ENCODE measurements at places on chromosomes 16 and 17.

- no peak for ATAC-seq
- H3K36me3 ChIP-seq, result peaks cover 98% of the 10 kb centered on the region
- no peak overlapping the region for H3K27ac ChIP-seq
- no peak overlapping the region for H3K4me3 ChIP-seq
- no peaks in the 10 kb centered on the region for H3K27me3 ChIP-seq
- H3K4me1 ChIP-seq, result no peaks in the 10 kb centered on the region
Measured at GRCh38 chr17:67115401-67115800, 71.0 kb downstream of the CACNG1 start.

DNA sequence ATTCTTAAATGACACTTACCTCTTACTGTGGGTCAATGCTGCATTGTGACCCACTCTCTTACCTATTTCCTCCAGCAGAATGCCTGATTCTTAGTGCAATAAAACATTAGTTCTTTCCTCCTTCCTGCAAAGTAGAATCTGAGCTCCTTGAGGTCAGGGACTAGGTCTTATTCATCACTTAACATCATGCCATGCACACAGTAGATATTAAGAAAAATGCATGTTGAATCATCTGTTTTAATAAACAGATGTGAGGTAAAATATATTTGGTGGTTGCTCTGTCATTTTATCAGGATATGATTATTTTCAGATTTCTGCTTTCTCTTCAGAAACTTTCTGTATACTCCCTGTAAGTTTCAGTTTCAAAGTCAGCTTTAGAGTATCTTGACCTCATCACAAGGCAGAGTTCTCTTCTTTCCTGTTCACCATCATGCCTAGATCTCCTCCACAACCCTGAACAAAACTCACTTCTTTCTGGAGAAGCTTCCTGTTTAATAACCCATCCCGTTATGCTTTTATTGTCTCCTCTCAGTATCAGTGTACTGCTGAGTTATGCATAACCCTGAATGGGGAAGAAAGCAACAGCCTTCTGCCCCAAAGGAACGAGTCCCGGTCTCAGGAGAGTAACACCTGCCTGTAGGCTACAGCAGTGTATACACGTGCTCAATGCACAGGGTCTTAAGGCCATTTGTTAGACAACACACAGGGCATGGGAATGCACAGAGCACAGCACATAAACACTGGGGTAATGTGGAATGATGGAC, 30.3 kb upstream of the SUPT4H1 start:
- H3K4me1 ChIP-seq, result peaks cover 17% of the 10 kb centered on the region
- H3K27ac ChIP-seq, result peak overlapping the region; percentile 39
- peak overlapping the region; percentile 33 for H3K4me3 ChIP-seq
- no peaks in the 10 kb centered on the region for H3K36me3 ChIP-seq
- no peaks in the 10 kb centered on the region for H3K27me3 ChIP-seq

GRCh38 chr16:87058728-87059250, 258.4 kb downstream of the C16orf95 start:
- H3K4me1 ChIP-seq, result peaks cover 7% of the 10 kb centered on the region
- H3K4me3 ChIP-seq, result no peak overlapping the region
- H3K36me3 ChIP-seq, result no peaks in the 10 kb centered on the region

- H3K4me1 ChIP-seq, result peaks cover 54% of the 10 kb centered on the region
- ATAC-seq, result peak; percentile 99
- H3K27ac ChIP-seq, result peak overlapping the region; percentile 86
- H3K4me3 ChIP-seq, result peak overlapping the region; percentile 83
- peaks cover 43% of the 10 kb centered on the region for H3K36me3 ChIP-seq
- H3K27me3 ChIP-seq, result no peaks in the 10 kb centered on the region
Measured at GRCh38 chr16:87963400-87963799, 12.2 kb downstream of the BANP start.

DNA sequence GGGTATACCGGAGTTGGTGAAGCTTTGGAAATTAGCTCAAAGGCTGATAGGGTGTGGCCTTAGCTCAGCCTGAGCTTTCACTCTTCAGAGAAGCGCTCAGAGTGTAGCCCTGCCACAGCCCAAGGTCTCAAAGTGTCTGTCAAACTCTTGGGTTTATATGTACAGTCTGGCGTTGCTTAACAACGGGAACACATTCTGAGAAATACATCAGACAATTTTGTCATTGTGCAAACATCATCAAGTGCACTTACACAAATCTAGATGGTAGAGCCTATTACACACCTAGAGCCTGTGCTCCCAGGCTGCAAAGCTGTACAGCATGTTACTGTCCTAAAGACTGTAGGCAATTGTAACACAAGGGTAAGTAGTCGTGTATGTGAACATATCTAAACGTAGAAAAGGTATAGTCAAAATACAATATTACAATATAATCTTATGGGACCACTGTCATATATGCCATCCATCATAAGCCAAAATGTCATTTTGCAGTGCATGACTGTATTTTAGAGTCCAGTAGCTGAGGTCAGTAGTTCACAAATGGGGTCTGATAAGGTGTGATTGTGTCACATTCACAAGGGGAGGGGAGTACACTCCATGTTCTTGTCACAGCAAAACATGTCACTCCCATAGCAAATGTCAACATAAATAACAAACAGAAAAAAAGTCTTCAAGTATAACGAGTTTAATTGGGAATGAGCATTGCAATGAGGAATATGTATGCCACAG, 20.6 kb downstream of the CHAD start:
- no peak overlapping the region for H3K4me3 ChIP-seq
- no peaks in the 10 kb centered on the region for H3K36me3 ChIP-seq
- ATAC-seq, result no peak
- H3K4me1 ChIP-seq, result no peaks in the 10 kb centered on the region
- no peaks in the 10 kb centered on the region for H3K27me3 ChIP-seq

DNA sequence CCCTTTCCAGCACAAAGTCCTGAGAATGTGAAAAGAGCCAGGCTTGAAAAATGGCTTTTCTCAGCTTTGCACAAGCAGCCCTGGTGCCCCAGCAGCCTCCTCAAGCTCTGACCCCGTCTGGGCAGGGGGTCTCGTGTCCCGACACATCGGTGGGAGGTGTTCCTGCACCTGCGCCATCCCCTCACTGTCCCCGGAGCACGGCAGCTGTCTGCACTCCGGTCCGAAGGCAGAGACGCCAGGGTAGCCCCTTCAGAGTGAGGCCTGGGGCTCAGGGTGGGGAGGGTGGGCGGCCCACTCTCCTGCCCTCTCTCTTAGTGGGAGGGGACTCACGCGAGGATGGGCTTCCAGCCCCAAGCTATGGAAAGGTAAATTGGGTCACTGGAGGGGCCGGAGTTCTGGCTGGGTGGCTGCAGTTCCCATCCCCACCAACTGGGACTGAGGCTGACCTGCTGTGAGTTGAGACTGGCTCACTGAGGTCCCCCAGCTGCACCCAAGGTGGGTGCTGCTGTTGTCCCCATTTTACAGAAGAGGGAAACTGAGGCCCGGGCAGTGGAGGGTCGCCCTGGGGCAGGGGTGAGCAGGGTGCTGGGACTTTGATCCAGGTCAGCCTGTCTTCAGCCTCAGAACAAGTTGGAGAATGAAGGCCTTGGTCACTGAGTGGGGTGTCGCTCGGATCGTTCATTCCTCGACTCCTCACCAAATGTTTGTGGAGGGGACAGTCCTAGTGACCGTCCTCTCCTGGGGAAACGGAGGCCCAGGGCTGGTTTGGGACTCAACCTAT, 2.3 kb upstream of the BAIAP3 start:
- H3K27ac ChIP-seq, result no peak overlapping the region
- H3K36me3 ChIP-seq, result no peaks in the 10 kb centered on the region
- H3K27me3 ChIP-seq, result no peaks in the 10 kb centered on the region
- no peak for ATAC-seq
- H3K4me1 ChIP-seq, result no peaks in the 10 kb centered on the region
- peak overlapping the region; percentile 54 for H3K4me3 ChIP-seq

GRCh38 chr16:56673921-56674320, 4.3 kb downstream of the MT1H start:
- no peak for ATAC-seq
- peaks cover 8% of the 10 kb centered on the region for H3K4me1 ChIP-seq
- peaks cover 1% of the 10 kb centered on the region for H3K36me3 ChIP-seq
- no peak overlapping the region for H3K4me3 ChIP-seq
- no peak overlapping the region for H3K27ac ChIP-seq

DNA sequence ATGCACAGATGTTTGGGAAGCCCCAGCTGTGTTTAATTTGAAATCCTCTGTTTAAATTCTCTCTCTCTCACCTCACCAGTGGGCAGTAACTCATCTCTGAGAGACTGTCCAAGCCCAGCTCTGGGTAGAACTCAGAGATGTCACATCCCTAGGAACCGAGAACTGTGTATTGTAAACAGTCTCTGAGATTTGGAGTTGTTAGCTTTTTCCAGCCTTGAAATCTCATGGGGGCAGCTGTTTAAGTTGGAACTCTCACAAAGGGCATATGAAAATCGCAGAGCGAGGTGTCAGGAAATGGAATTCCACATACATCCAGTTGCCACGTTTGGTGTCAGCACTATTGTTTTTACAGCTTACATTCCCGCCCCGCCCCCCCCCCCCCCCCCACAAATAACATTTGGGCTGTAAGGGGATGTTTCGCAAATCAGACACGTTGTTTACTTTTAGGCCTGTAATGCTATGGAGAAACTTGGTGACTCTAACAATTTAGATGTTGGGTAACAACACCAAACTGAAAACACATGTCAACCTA, 34.3 kb downstream of the VPS35L start:
- no peaks in the 10 kb centered on the region for H3K27me3 ChIP-seq
- H3K36me3 ChIP-seq, result peaks cover 82% of the 10 kb centered on the region
- peaks cover 5% of the 10 kb centered on the region for H3K4me1 ChIP-seq
- no peak for ATAC-seq
- no peak overlapping the region for H3K4me3 ChIP-seq

DNA sequence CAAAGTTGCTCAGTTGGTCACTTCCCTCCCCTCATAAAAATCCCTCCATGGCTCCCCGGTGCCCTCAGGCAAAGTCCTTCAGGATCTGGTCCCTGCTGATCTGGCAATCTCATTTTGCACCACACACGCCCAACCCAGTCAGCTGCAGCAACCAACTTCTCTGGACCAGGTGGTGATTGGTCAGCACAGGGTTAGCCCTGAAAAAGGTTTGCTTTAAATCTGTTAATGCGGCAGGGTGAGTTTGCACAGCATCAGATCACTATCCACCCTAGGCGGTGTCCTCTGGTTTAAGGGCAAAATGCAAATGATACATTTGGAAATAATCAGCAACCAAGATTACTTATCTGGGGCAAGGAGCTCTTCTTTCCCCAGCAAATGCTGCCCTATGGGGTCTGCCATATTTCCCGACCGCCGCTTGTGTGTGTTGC, 42.9 kb upstream of the TNRC6C start:
- H3K36me3 ChIP-seq, result no peaks in the 10 kb centered on the region
- H3K27me3 ChIP-seq, result peaks cover 37% of the 10 kb centered on the region
- H3K4me1 ChIP-seq, result peaks cover 7% of the 10 kb centered on the region

- no peak for ATAC-seq
- no peaks in the 10 kb centered on the region for H3K36me3 ChIP-seq
- no peaks in the 10 kb centered on the region for H3K4me1 ChIP-seq
- H3K4me3 ChIP-seq, result no peak overlapping the region
- no peak overlapping the region for H3K27ac ChIP-seq
Measured at GRCh38 chr17:17514993-17515933, 19.1 kb upstream of the RASD1 start.

- no peaks in the 10 kb centered on the region for H3K27me3 ChIP-seq
- peak overlapping the region; percentile 21 for H3K4me3 ChIP-seq
- H3K27ac ChIP-seq, result no peak overlapping the region
- H3K4me1 ChIP-seq, result peaks cover 7% of the 10 kb centered on the region
Measured at GRCh38 chr16:28317040-28317880, 24.9 kb downstream of the SBK1 start.

- peaks cover 13% of the 10 kb centered on the region for H3K27me3 ChIP-seq
- H3K4me3 ChIP-seq, result no peak overlapping the region
- H3K4me1 ChIP-seq, result no peaks in the 10 kb centered on the region
- no peaks in the 10 kb centered on the region for H3K36me3 ChIP-seq
- no peak overlapping the region for H3K27ac ChIP-seq
Measured at GRCh38 chr17:30915833-30916611, 5.7 kb upstream of the ADAP2 start.

GRCh38 chr17:82160075-82160474, 52.6 kb downstream of the CCDC57 start:
- peaks cover 19% of the 10 kb centered on the region for H3K36me3 ChIP-seq
- H3K4me1 ChIP-seq, result peaks cover 4% of the 10 kb centered on the region
- H3K27me3 ChIP-seq, result no peaks in the 10 kb centered on the region

DNA sequence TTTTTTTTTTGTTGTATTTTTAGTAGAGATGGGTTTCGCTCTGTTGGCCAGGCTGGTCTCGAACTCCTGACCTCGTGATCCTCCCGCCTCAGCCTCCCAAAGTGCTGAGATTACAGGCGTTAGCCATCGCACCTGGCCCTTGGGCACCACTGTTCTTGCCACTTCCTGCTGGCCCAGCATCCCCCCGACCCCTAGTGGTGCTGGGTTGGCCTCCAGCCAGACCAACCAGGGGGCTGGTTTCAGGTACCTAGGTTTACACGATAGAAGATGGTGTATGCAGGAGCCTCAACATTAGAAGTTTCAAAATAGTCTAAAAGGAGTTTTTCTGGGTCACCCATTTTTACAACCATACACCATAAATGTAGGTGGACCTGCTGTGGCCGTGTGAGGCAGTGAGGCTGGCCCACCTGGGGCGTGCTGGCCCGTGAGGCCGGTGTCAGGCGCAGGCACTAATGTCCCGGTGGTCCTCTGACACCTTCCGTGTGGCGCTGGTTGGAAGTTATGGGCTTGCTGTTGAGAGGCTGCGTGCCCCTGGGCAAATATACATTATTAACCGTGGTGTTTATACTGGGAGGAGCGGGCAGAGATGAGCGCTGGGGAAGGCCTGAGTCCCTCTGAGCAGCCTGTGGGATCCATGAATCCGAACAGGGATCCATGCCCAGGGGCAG, 43.5 kb downstream of the CFAP20 start:
- peaks cover 3% of the 10 kb centered on the region for H3K27me3 ChIP-seq
- no peaks in the 10 kb centered on the region for H3K36me3 ChIP-seq
- H3K4me3 ChIP-seq, result no peak overlapping the region
- no peak for ATAC-seq

DNA sequence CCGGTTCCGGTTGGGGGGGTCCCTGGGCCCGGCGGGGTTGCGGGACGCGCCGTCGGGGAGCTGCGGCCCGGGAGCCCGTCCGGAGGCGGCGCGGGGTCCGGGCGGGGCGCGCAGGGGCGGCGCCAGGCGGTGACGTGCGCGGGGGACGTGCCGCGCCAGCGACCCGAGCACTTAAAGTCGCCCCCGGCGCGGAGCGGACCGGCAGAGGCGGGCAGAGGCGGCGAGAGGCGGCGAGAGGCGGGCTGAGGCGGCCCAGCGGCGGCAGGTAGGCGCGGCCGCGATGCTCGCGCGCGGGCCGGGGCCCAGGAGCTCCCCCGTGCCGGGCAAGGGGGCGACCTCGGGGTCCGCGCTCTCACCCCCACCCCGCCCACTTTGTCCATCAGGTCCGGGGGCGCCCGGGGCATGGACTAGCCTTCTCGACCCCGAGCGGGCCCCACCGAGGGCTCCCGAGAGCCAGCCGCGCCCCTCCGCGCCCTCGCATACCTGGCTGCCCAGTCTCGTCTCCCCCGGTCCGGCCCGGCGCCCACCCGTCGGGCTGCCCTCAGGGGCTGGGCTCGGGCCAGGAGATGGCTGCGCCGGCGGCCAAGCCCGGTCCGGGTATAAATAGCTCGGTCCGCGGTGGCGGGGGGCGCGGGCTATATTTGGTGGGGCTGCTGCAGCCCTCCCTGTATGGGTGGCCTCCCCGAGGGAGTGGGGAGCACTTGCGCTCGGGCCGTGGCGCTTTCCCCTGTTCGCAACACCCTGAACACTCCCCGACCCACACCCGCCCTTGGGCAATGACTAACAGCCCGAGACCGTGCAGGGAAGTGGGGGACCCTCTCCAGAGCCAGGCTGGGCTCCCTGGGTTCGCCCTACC, at the start of gene SLC16A3:
Gene SLC16A3 (plus strand): TSS at position 201 of the 856 bp plus-strand sequence. CDS start 6,967 bp downstream, outside the sequence.
- H3K36me3 ChIP-seq, result peaks cover 33% of the 10 kb centered on the region
- no peaks in the 10 kb centered on the region for H3K27me3 ChIP-seq
- H3K27ac ChIP-seq, result peak within 1 kb of the TSS; percentile 85
- peak within 1 kb of the TSS; percentile 89 for H3K4me3 ChIP-seq
- ATAC-seq, result peak; percentile 67
